Stimulated activated CD4-positive, alpha-beta T cell treated with anti-CD3 and anti-CD28 coated beads, Interleukin-2, amount 100 ng/mL, for 4 hours (primary cell): ENCODE measurements at places on chromosomes 11 and 22.

DNA sequence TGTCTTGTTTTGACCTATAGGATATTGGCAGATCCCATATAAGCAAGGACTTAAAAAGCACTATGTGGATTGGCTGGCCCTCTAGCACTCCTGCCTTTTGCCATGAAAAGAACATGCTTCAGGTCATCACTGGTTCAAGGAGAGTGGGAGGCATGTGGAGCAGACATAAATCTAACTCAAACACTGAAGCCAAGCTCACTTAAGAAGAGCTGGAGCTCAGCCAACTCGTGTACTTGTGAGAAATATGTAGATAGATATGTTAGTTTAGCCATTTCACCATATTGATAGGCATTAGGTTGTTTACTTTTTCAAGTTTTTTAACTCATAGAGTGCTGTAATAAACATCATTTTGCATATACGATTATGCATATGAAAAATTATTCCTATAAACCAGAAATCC lies 19.9 kb upstream of the BBOX1 start:
- DNase-seq, result no peak

GRCh38 chr11:74672956-74673692 lies 58.1 kb downstream of the CHRDL2 start:
- DNase-seq, result no peak

DNA sequence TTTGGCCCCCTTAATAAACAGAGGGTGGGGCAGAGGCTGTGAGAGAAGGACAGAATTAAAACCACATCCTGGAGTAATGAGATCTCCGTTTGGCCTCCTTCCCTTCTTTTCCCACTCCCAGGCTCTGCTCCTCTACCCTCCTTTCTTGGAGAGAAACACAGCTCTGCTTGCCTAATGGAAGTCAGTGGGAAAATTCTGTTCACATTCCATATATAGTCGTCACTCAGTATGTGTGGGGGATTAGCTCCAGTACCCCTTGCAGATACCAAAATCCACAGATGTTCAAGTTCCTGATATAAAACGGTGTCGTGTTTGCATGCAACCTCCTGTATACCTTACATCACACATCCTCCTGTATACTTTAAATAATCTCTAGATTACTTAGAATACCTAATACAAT lies 37.6 kb upstream of the THY1 start:
- no peak for DNase-seq

GRCh38 chr22:37123649-37124048 lies 14.1 kb upstream of the TMPRSS6 start:
- no peak for DNase-seq

DNA sequence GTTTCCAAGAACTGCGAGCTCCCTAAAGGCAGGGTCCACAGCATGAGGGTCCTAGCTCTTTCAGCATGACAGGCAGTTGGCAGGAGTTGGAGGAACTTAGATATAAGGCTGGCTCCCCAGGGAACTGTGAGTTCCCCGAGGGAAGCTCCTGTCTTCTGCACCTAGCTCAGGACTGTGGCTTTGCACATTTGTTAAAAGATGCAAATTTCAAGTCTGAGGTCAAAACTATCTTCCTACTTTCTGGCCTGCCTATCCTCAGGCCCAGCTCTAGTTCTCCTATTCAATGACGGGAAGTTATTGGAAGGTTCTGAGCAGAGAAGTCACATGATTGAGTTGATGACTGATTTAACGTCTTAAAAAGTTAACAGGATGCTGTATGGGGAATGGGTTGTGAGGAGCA lies 11.7 kb upstream of the UCP3 start:
- no peak for DNase-seq

- no peak for DNase-seq
These were observed 693.4 kb upstream of the CCDC90B start for GRCh38 chr11:83979593-83979992.

GRCh38 chr22:42844756-42845155 lies 12.3 kb downstream of the ARFGAP3 start:
- no peak for DNase-seq

GRCh38 chr22:47007496-47007895 lies 245.0 kb downstream of the TBC1D22A start:
- DNase-seq, result no peak

DNA sequence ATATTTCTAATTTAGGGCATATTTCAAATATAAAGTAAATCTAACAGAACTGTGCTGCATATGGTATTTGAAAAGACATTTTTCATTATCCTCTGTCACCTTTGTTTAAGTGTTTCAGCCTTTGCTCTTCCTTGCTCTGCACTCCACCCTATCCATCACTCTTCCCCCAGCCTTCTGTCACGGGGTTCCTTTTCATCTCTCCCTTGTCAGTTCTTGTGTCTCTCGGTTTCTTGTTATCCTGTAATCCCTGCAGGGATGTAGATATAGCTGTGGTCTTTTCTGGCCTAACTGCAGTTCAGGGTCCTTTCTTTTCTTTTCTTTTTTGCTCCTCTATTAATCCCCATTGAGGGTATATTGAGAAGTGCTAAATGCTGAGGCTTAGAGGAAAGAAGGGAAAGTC lies 261.9 kb downstream of the DCDC1 start:
- DNase-seq, result no peak

DNA sequence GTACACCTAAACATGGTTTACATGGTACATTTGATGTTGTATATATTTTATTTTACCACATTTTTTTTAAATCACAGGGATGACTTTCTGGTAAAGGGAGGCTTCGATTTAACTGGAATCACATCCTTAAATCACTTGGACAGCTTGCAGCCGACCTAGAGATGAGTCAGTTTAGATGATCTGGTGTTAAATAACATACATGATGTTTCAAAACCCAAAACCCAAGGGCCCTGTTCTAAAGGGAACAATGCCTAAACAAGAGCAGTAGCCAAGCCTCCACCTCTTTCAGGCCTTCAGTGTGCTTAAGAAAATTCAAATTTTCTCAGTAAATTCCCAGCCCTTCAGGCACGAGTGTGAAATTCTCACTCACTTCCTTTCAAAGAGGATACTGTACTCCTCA lies 108.8 kb downstream of the WT1 start:
- DNase-seq, result no peak

DNA sequence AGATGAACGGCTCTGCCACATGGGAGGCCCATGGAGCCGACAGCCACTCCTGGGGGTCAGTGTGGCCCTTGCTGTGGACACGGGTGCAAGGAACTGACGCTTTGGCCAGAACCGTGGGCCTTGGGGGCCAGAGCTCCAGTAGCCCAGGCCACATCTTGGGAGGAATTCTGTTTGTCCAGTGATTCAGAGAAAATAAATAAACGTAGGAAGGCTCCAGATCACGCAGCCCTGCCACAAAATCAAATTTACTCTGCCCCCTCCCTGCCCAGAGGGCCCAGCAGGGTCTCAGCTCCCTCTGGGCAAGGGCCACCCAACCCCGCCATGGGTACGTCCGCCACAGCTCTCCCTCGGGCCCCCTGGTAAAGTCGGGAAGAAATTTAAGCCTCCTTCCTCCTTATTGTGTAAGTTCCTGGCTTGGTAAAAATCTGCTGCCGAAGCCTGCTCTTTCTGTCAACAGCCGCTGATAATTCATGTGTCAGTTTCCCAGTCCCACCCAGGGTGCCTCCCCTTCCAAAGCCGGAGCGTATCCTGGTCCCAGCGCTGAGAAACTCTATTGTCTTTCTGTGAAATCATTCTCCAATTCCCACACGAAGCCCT lies 6.9 kb upstream of the MUC5AC start:
- no peak for DNase-seq

GRCh38 chr11:61377461-61378160 lies 14.8 kb upstream of the TMEM216 start:
- DNase-seq, result no peak

- no peak for DNase-seq
These were observed 9.4 kb downstream of the DPP3 start for GRCh38 chr11:66489636-66490035.

DNA sequence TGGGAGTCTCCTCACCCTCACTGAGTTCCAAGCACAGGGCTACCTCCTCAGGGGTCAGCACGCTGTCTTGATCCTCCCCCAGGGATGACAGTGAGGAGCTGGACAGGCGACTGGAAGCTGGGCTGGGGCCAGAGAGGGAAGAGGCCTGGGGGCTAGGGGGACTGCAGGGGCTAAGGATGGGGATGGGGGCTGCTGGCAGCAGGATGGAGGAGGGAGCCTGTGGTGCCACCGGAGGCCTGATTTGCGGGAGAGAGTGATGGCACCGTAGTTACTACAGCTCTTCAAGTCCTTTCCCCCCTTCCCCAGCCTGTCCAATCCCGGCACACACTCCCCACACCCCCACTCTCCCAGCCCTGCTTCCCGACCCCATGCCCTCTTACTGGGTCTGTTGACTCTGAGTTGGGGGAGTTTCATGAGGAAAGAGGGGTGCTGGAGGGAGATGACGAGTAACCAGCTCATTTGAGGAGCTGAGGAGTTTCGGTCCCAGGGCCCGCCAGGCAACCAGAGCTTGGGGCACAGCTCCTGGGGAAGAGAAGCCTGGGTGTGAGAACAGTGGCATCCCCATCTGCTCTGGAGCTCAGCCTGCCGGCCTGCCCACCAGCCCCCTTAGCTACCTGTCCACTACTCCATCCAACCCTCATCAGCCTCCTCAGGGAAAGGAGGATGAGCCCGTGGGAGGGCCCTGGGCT lies 10.5 kb downstream of the ROBO4 start:
- DNase-seq, result no peak

DNA sequence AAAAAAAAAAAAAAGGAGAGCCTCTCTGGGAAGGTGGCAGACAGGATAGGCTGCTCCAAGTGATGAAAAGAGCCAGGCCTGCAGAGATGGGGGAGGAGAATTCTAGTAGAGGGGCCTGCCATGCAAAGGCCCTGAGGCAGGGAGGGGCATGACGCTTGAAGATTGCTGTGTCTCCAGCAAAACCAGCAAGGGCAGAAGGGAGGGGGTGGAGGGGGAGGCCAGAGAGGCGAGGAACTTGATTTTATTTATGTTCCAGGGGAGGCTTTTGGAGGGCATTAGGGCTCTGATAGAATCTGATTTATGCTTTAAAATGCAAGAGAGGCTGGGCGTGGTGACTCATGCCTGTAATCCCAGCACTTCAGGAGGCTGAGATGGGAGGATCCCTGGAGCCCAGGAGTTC lies 16.7 kb upstream of the PACSIN2 start:
- DNase-seq, result no peak

DNA sequence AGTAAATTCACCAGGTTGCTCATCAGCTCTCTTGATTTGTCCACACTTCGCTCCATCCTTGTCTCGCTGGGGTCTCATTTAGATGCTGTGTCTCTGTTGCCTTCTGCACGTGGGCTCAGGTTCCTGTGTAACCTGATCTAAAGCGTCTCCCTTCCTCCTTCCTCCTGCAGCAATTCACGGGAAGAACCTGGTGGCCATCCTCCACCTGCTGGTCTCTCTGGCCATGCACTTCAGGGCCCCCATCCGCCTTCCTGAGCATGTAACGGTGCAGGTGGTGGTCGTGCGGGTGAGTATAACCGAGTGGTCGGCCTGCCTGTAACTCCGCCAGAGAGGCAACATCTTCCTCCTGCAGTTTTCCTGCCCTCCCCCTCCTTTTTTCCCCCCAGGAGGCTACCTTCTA lies 48.0 kb upstream of the PARVG start:
- no peak for DNase-seq

DNA sequence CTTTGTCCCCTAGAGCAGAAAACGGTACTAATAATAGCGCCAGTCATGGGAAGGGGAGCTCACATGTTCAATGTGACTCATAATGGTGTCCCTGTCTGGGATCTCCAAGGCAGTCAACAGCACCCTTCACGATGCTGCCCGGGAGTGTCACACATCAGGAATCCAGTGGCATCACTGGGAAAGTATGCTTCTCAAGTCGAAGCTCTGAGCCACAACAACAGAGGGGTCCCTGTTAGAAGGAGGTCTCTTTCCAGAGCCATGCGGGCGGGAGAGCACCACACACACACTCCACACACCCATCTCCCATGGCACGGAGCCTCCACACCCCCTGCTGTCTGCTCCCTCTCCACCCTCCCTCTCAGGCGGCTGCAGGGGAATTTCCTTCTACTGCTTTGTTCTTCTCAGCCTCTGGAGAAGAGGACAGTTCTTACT lies 119.7 kb downstream of the ETS1 start:
- DNase-seq, result no peak

DNA sequence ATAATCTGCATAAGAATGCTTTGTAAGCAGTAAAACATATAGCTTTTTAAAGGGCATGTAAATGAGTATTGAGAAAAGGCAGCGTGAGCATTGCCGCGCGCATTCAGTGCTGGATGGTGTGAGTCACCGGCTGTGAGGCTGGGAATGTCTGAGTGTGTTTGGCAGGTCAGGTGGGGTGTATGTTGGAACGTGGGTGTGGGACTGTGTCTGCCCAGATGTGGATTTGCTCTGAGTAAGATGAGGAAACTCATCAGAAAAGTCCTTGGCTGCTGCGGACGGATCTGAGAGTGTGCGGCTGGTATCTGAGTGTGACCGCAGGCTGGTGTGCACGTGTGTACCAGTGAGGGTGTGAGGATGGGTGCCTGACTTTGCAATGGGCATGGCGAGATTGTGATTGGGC lies 66.2 kb upstream of the NECTIN1 start:
- DNase-seq, result no peak

- DNase-seq, result no peak
These were observed 10.7 kb upstream of the SERPING1 start for GRCh38 chr11:57586711-57587245.

GRCh38 chr11:120599816-120600420 lies 88.4 kb downstream of the GRIK4 start:
- DNase-seq, result no peak

DNA sequence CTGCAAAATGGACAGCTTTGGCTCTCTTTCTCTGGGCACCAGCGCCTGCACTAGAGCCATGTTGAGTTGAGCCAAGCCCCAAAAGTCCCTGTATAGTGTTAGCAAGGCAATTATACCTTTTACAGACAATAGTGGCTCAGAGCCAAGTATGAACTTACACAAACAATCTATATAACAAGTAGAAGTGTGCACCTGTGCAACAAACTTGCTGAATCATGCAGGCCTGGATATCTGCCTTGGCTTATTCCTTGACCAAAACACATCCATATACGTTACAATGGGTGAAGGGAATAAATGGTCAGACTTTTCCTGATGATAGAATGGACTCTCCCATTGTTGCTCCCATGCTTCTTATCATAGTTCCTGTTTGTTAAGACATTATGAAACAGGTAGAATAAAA lies 3.8 kb upstream of the OR52I2 start:
- DNase-seq, result no peak

DNA sequence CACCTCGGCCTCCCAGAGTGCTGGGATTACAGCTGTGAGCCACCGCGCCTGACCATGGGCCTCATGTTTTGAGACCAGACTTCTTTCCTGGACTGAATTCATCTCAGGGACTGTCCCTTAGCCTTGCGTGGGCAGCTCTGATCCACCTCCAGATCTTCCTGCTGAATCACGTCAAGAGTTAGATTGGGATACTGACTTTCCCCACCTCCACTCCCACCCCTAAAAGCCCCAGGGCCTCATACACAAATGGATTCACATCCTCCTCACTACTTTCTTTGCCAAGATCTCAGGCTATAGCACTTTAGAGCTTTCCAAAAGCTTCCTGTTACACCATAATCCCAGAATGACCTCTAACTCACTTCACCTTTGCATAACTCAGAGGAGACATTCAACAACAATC lies 12.1 kb downstream of the CCDC87 start:
- no peak for DNase-seq

GRCh38 chr11:75907906-75908527 lies 93.0 kb downstream of the UVRAG start:
- no peak for DNase-seq
